Progenitor cell of endocrine pancreas (in vitro differentiated cells): ENCODE measurements at places on chromosomes 5 and 9.

DNA sequence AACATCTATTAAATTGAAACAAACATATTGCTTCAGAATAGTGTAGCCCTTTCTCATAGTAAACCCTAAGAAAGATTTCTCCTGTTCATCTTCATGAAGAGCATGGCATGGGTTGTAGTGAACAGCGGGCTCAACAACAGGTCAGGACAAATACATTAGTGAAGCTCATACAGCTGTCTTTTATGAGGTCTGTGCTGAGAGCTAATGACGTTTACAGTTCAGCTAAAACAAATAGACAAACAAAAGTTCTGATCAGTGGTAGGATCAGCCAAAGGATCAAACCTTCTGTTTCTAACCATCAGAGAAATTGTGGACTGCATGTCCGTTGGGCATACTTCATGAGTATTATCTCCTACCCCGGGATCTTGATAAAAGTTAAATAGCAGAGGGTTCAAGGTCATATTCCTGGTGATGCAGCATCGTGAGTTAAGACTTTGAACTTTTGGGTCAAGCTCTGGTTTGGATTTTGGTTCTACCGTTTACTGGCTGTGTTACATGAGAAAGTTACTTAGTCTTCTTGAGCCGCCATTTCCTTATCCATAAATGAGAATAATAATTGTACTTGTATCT, 37.9 kb downstream of the ACO1 start:
- DNase-seq = no peak

DNA sequence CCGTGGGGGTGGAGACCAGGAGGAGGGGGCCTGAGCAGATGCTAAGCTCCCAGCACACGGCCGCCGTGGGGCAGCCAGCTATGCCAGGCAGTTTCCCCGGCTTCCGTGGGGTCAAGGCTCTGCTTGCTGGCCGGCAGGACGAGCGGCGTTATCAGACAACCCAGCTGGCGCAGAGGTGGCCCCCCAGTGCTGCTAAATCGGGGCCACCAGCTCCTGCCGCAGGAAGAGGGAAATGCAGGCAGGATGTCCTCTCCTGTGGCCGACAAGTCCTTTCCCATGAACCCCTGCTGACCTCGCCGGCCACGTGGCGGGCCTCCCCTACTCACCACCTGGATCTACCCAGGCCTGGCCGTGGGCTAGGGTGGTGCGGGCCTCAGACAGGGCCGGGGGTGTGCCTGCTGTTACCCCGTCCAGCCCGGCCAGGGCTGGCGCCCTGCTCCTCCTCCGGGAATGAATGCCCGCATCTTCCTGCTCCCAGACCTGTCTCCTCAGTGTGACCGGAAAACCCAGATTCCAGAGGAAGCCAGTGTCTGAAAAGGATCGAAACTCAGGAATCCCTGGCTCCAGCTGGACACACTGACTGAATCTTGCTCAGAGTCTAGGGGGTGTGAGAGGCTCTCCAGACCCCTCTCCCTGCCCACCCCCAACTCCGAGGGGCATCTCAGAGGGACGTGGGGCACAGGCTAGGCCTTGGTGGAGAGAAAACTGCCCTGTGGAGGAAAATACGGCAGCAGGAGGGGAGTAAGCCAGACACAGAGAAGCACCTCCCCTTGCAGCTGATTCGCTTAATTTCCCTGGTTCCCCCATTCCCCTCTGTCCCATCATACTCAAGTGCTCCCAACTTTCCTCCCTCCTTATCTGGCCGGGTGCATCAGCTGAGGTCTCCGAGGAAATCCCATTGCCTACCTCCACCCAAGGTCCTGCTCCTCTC, 3.9 kb downstream of the FLT4 start:
- no peak for DNase-seq

- DNase-seq = no peak
Observed at GRCh38 chr9:89421595-89421994, 76.3 kb downstream of the SEMA4D start.

GRCh38 chr9:70832492-70832891, 288.9 kb downstream of the TRPM3 start:
- no peak for DNase-seq

DNA sequence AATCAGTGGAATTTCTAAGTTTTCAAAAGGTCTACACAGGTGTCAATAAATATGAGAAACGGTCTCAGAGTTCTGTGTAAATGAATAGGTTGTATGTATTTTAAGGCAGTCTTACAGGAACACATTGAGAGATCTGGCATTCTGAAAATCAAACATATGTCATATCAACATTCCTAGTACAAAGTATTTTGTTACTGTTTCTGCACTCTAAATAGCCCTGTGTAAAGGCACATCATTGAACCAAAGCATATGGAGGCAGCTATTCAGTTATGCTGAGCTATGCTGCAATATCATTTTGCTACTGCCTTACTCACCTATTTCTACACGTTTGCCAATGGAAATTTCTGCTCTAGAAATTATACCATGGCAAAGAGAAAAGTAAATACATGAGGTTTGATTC, 379.1 kb downstream of the KIAA0825 start:
- DNase-seq = no peak

DNA sequence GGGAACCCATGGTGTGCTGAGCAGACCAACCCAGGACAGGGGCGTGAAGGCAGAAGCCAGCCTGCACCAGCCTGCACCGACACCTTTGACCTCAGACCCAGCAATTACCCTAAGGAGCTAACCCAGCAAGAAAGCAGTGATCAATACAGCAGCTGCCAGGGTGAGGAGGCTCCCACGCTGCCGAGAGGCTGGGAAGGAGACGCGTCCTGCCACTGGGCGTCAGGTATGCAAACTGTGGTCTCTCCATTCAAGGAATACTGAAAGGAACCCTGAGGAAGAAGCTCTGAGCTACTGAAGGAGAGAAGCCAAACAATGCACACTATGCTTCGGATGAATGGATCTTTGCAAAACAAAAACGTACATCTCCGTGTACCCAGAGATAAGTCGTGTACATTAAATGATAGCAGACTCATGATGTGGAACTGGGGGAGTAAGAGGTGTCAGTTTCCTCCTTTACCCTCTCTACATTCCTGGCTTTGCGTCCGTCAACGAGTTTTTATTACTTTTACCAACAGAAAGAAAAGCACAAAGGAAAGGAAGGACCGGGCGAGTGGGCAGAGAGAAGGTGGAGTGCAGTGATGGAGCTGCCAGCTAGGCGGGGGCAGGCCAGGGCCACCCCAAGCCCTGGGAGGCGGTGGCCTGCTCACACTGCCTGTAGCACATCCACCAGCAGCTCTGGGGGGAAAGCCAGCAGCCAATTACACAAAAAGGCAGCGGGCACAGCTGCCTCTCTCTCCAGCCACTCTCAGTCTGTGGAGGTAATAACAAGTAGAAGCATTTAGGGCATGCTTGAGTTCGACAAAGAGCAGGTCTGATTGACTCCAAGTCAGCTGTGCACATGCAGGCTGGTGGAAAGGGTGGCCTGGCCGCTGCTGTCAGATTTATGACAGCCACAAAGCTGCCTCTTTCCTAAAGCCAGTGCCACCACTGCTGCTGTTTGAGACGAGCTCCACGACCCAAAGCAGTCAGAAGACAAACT, 29.3 kb downstream of the RASGEF1C start:
- DNase-seq = no peak

DNA sequence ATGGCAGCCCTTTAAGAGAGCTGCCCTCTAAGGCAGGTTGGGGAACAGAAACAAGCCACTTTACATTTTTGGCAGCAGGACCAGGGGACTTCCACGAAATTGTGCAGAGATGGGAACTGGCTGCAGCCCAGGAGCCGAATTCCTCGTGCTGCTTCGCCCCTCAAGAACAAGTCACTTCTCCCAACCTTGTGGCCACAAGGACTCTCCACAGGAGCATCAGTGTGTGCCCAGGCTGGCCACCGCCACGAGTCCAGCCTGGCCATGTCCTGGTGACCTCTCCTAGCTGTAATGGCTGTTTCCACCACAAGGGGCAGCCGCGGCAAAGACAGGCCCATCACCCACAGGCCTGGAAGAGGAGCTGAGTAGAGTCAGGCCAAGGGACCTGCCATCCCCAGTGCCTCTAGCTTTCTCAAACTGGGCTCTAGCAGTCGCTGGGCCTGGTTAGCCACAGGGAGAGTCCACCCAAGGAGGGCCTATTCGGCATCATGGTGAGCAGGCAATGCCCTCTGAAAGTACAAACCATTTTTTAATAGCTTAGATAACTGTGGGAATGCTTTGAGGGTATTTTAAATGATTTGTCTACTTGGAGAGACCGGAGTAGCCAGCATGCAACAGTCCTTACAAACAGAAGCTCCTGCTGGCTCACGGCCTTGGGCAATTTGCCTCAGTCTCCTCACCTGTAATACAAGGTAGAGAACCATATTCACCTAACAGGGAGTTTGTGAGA, 129.0 kb downstream of the COL23A1 start:
- peak; percentile 74 for DNase-seq

- DNase-seq = no peak
Observed at GRCh38 chr9:137297966-137298365, 4.1 kb downstream of the NRARP start.

- DNase-seq = no peak
Observed at GRCh38 chr5:29697785-29698414, 1495.6 kb upstream of the CDH6 start.

DNA sequence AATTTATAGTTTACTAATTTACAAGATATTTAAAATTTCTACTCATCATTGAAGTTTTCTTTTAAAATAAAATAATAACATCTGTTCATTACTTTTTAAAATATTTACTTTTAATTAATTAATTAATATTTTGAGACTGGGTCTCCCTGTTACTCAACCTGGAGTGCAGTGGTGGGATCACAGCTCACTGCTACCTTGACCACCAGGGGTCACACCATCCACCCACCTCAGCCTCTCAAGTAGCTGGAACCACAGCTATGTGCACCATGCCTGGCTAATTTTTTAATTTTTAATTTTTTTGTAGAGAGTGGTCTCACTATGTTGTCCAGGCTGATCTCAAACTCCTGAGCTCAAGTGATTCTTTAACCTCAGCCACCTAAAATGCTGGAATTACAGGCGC, 1013.6 kb downstream of the CDH9 start:
- no peak for DNase-seq

- DNase-seq = no peak
Observed at GRCh38 chr5:179271428-179271734, 73.9 kb downstream of the ADAMTS2 start.

DNA sequence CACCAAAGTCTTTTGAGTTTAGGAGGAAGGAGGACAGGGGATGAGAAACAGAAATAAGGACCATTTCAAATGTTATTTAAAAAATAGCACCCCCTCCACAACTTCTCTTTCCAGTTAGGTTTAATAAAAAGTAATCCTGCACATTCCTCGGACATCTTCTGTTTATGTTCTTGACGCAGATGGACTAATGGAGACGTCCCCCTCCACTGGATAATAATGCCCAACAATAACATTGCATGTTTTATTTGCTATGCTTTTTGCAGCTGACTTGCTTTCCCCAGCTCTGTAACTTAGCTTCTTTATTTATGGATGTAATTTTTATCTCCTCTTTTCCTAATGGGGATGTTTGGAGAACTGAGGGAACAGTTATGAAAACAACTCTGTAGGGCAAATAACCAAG, 89.5 kb downstream of the MAT2B start:
- no peak for DNase-seq

GRCh38 chr5:163758283-163758711, 252.9 kb downstream of the MAT2B start:
- DNase-seq = no peak
